A549 treated with AZD2906 at 1 μM for 4 hours (cell line): ENCODE measurements at places on chromosomes 6 and 20. TPM values are rescaled to one million over a fixed set of nuclear protein-coding genes. Genes with fewer than 3 reads are reported as not detected.

FBXO30 gene
- 3.9 to 5.4 TPM (median 4.6 TPM) in 5 replicates for total RNA-seq

SOX18 gene
- total RNA-seq = 1.6 to 2.9 TPM (median 2.6 TPM) in 5 replicates

CMTR1 gene
- total RNA-seq = 14.7 to 17.2 TPM (median 16.2 TPM) in 5 replicates

GTSF1L gene
- not detected in 5 replicates for total RNA-seq

SLC24A3 gene
- total RNA-seq = 0.02 TPM in 2 of 5 replicates, not detected in the others

TRIM40 gene
- total RNA-seq = not detected in 5 replicates

AKAP12 gene
- 120 to 196 TPM (median 153 TPM) in 5 replicates for total RNA-seq

SLC17A3 gene
- 0.81 to 1.2 TPM (median 0.85 TPM) in 5 replicates for total RNA-seq

C6orf141 gene
- 7.0 to 8.7 TPM (median 8.7 TPM) in 5 replicates for total RNA-seq

ASIP gene
- 0.18 TPM in 1 of 5 replicates, not detected in the others for total RNA-seq

EPHA7 gene
- total RNA-seq = 0.03 to 0.13 TPM (median 0.06 TPM) in 5 replicates

LCA5 gene
- 0.32 to 0.93 TPM (median 0.52 TPM) in 5 replicates for total RNA-seq

DPM1 gene
- 68.8 to 91.5 TPM (median 70.5 TPM) in 5 replicates for total RNA-seq

PPP1R3G gene
- total RNA-seq = 1.9 to 2.6 TPM (median 2.2 TPM) in 5 replicates

POPDC3 gene
- 19.8 to 23.7 TPM (median 22.1 TPM) in 5 replicates for total RNA-seq

NRSN2 gene
- 56.3 to 65.1 TPM (median 62.8 TPM) in 5 replicates for total RNA-seq

CD24 gene
- 236 to 302 TPM (median 282 TPM) in 5 replicates for total RNA-seq

NR2E1 gene
- 0.05 TPM in 2 of 5 replicates, not detected in the others for total RNA-seq

SLC22A2 gene
- total RNA-seq = not detected in 5 replicates

DDX43 gene
- total RNA-seq = not detected in 5 replicates

NKX2-4 gene
- total RNA-seq = not detected in 5 replicates

SEMG1 gene
- total RNA-seq = not detected in 5 replicates

MARCKS gene
- 11.1 to 16.6 TPM (median 16.4 TPM) in 5 replicates for total RNA-seq

SYNDIG1 gene
- 1.1 to 2.0 TPM (median 1.4 TPM) in 5 replicates for total RNA-seq

PSORS1C2 gene
- 0.08 TPM in 1 of 5 replicates, not detected in the others for total RNA-seq

C6orf89 gene
- total RNA-seq = 15.1 to 17.9 TPM (median 17.4 TPM) in 5 replicates

ZFP57 gene
- not detected in 5 replicates for total RNA-seq

CDH26 gene
- total RNA-seq = 0.05 to 0.20 TPM (median 0.12 TPM) in 4 of 5 replicates, not detected in the other

TAAR9 gene
- total RNA-seq = not detected in 5 replicates

ENPP5 gene
- 0.04 TPM in 1 of 5 replicates, not detected in the others for total RNA-seq

SIRPB2 gene
- total RNA-seq = not detected in 5 replicates

DUSP15 gene
- total RNA-seq = 0.75 to 1.1 TPM (median 0.94 TPM) in 5 replicates

HLA-G gene
- total RNA-seq = 0.06 TPM in 1 of 5 replicates, not detected in the others

SLC35D3 gene
- 0.05 to 0.09 TPM (median 0.09 TPM) in 4 of 5 replicates, not detected in the other for total RNA-seq

RBM38 gene
- total RNA-seq = 24.3 to 36.9 TPM (median 34.0 TPM) in 5 replicates

MYB gene
- total RNA-seq = 0.64 to 0.89 TPM (median 0.64 TPM) in 5 replicates

MAD2L1BP gene
- 34.3 to 36.8 TPM (median 35.9 TPM) in 5 replicates for total RNA-seq

GJA10 gene
- total RNA-seq = not detected in 5 replicates

GUCA1A gene
- not detected in 5 replicates for total RNA-seq

ARHGAP40 gene
- total RNA-seq = 0.05 to 0.09 TPM in 2 of 5 replicates, not detected in the others

GSTA3 gene
- total RNA-seq = not detected in 5 replicates

SNAP25 gene
- 13.3 to 18.4 TPM (median 16.2 TPM) in 5 replicates for total RNA-seq

ABCC10 gene
- 6.0 to 11.5 TPM (median 9.5 TPM) in 5 replicates for total RNA-seq

COL20A1 gene
- total RNA-seq = 0.34 to 1.1 TPM (median 0.67 TPM) in 5 replicates

BMP7 gene
- total RNA-seq = 0.19 to 0.90 TPM (median 0.63 TPM) in 5 replicates

NHSL1 gene
- total RNA-seq = 2.6 to 3.8 TPM (median 3.4 TPM) in 5 replicates

GRM1 gene
- total RNA-seq = 0.01 to 0.03 TPM (median 0.01 TPM) in 5 replicates
